ENCODE measurements at places on chromosomes 6 and 20. TPM values are rescaled to one million over a fixed set of nuclear protein-coding genes. Genes with fewer than 3 reads are reported as not detected.

Gene HDAC2
- total RNA-seq, result 60.1 TPM

GRCh38 chr6:35485402-35485877, 11.4 kb downstream of the TEAD3 start:
- no peak overlapping the region for H3K27ac ChIP-seq
- H3K36me3 ChIP-seq, result peaks cover 38% of the 10 kb centered on the region
- DNase-seq, result peak; percentile 46
- peaks cover 20% of the 10 kb centered on the region for H3K4me1 ChIP-seq

DNA sequence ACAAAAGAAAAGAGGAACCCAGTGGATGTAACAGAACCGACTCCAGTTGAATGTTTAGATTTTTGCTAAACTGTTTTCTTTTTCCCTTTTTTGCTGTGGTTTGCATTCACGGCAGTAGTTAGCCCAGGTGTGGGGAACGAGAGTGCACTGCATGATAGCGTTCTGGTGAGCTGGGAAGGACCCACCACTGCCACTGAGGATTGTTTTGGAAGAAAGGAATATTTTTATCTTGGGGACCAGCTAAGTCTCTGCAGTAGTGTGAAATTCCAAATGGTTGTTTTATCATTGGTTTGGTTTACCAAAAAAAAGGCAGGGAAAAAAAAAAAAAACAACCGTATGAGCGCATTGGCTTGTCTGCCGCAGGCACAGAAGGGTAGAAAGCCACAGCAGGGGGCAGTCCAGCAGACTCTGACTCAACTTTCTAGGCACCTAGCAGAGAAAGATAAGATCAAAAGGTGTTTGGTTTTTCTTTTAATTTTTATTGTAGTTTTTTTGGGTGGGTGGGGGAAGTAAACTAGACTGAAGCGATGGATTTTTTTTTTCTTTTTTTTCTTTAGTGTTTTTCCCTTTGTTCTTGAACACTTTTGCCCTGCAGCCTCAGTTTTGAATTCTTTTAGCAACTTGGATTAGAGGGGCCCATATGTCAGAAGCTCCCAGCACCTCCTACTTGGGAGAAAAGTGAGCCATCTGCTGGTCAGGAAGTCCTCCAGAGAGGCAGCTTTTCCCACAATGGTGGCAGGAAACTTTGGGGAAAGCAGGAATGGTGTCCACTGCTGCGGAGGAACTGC, 13.5 kb upstream of the RAB5IF start:
- H3K36me3 ChIP-seq, result no peaks in the 10 kb centered on the region
- no peaks in the 10 kb centered on the region for H3K4me1 ChIP-seq
- H3K4me3 ChIP-seq, result no peak overlapping the region
- H3K27ac ChIP-seq, result no peak overlapping the region

DNA sequence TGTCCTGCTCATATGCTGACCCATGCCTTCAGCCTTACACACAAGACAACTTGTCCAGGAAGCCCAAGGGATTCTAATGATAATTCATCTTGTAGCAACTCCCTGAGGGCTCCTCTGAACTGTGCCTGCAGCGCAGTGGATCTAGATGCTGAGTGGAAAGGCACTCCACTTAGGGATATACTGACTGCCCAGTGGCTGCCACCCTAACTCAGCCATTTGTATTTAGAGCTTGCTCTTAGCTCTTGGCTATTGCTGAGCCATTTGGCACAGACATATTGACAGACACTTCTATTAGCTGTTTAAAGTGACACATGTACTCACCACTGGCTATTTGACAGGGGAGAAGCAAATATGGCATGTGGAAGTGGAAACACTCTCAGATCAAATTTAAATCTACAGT, 278.3 kb upstream of the SGK1 start:
- H3K36me3 ChIP-seq, result no peaks in the 10 kb centered on the region
- H3K27me3 ChIP-seq, result no peaks in the 10 kb centered on the region
- DNase-seq, result no peak
- H3K4me3 ChIP-seq, result no peak overlapping the region
- H3K27ac ChIP-seq, result no peak overlapping the region

- H3K36me3 ChIP-seq, result peaks cover 76% of the 10 kb centered on the region
- H3K4me1 ChIP-seq, result no peaks in the 10 kb centered on the region
- H3K4me3 ChIP-seq, result no peak overlapping the region
Measured at GRCh38 chr6:144555066-144555465, 269.9 kb downstream of the UTRN start.

GRCh38 chr20:32474967-32475811, 109.9 kb downstream of the NOL4L start:
- H3K4me1 ChIP-seq, result peaks cover 12% of the 10 kb centered on the region
- H3K36me3 ChIP-seq, result no peaks in the 10 kb centered on the region
- H3K4me3 ChIP-seq, result peak overlapping the region; percentile 52
- peak overlapping the region; percentile 32 for H3K27ac ChIP-seq

Gene SLC13A3
- 0.15 TPM for total RNA-seq

Gene TRIM10
- not detected for total RNA-seq

Gene CCM2L
- 3.3 TPM for total RNA-seq

Gene ADTRP
- total RNA-seq, result not detected

DNA sequence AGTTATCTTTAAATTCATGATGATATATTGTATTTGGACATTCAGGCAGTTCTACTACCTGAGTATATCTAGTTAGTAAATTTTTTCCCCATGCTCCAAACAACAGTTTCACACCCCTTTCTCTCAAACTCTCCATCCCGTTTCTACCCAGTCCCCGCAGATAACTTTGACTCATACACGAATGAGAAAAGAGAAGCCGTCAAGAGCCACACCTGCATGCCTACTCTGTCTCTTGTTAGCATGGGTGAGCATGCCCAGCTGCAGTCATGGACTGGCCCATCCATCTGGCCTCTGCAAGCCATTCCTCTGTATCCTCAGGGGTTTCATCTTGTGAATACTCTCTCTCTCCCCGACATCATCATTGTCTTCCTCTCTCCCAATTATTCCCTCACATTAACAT, 41.5 kb downstream of the MYB start:
- H3K36me3 ChIP-seq, result no peaks in the 10 kb centered on the region
- H3K4me3 ChIP-seq, result no peak overlapping the region
- no peaks in the 10 kb centered on the region for H3K27me3 ChIP-seq
- no peak overlapping the region for H3K27ac ChIP-seq
- DNase-seq, result no peak

DNA sequence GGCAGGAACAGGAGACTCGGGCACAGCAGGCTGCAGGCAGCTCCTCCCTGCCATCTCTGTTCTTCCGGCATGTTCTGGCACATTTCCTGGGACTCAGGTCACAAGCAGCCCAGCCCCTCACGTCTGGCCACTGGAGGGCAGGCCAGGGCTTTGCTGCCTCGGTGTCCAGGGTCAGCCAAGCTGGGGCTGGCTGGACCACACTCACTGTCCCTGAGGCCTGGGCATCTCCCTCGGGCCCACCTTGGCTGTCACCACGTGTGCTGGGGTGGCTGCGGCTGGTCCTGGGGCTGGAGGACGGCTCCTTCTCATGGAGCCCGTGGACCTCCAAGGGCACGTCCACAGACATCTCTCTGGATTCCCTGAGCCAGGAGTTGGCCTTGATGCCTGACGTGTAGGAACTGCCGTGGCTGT, 18.5 kb downstream of the FRMD1 start:
- no peak overlapping the region for H3K27ac ChIP-seq
- H3K36me3 ChIP-seq, result no peaks in the 10 kb centered on the region
- peaks cover 1% of the 10 kb centered on the region for H3K4me1 ChIP-seq
- no peak overlapping the region for H3K4me3 ChIP-seq
- no peaks in the 10 kb centered on the region for H3K27me3 ChIP-seq

DNA sequence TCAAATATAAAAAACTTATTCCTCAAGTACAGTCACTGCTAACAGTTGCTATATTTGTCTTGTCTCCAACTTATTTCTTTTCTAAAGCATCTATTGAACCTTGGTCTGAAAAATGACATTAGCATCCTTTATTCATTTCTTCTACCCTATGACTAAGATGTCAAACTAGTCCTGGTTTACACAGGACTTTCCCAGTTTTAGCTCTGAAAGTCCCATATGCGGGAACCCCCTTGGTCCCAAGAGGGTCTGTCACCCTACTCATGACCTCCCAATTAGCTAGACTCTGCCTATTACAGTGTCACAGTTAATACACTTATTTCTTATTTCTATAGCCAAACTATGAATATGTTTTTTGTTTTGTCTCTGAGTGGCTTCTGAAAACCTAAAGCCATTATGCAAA, 37.1 kb downstream of the PLEKHG1 start:
- DNase-seq, result no peak
- no peak overlapping the region for H3K27ac ChIP-seq
- peaks cover under 1% of the 10 kb centered on the region for H3K4me1 ChIP-seq

Gene LY6G5C
- 2.5 TPM for total RNA-seq

Gene PTPRK
- total RNA-seq, result 9.1 TPM

Gene CCR6
- not detected for total RNA-seq
